ENCODE measurements at places on chromosomes 5 and 9. TPM values are rescaled to one million over a fixed set of nuclear protein-coding genes. Genes with fewer than 3 reads are reported as not detected.

ANKRD34B gene
- total RNA-seq = 0.03 TPM

EFNA5 gene
- total RNA-seq = 16.3 TPM

LECT2 gene
- total RNA-seq = not detected

OBP2B gene
- total RNA-seq = not detected

FAM163B gene
- total RNA-seq = not detected

C9orf153 gene
- total RNA-seq = 0.34 TPM

PAEP gene
- 0.25 TPM for total RNA-seq

CDH9 gene
- total RNA-seq = not detected

YTHDC2 gene
- total RNA-seq = 6.4 TPM

QRFP gene
- not detected for total RNA-seq

Data from A549 treated with AZD2906 at 1 μM for 4 hours (cell line).